CD8-positive, alpha-beta T cell (primary cell): ENCODE measurements at places on chromosomes 13 and 19.

- no peak for DNase-seq
Measured at GRCh38 chr19:27887946-27888345, 1325.0 kb downstream of the UQCRFS1 start.

- no peak for DNase-seq
Measured at GRCh38 chr19:46573679-46574498, 27.2 kb upstream of the CALM3 start.

DNA sequence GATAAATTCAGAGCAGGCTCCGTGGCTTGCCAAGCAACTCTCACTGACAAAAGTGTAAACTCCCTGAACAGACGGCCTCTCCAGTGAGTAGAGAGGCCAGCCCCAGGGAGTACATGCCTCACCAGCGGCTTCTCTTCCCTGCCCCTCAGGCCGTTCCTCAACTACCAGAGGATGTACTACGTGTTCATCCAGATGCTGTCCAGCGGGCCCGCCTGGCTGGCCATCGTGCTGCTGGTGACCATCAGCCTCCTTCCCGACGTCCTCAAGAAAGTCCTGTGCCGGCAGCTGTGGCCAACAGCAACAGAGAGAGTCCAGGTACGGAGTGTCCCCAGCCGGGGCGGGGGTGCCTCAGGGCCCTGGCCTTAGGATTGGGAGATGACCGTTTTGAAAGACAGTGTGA is 93.4 kb upstream of the MCF2L start:
- DNase-seq = no peak

DNA sequence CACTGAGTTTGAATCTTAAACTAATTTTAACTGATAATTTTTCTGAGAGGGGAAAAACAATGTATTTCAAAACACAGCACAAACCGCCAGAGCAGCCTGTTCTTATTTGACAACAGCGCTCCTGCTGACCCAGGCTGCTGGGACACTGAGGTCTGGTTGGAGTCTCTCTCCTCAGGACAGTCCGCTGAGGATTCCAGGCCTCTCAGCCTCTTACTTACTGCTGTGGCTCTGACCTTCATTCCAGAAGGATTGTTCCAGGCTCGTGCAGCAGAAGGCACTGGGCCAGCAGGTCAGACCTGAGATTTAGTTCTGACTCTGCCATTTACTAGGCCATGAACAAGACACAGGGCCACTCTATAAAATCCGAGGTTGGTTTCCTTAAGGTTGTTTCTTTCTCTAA is 393.6 kb downstream of the TDRD3 start:
- DNase-seq = no peak

DNA sequence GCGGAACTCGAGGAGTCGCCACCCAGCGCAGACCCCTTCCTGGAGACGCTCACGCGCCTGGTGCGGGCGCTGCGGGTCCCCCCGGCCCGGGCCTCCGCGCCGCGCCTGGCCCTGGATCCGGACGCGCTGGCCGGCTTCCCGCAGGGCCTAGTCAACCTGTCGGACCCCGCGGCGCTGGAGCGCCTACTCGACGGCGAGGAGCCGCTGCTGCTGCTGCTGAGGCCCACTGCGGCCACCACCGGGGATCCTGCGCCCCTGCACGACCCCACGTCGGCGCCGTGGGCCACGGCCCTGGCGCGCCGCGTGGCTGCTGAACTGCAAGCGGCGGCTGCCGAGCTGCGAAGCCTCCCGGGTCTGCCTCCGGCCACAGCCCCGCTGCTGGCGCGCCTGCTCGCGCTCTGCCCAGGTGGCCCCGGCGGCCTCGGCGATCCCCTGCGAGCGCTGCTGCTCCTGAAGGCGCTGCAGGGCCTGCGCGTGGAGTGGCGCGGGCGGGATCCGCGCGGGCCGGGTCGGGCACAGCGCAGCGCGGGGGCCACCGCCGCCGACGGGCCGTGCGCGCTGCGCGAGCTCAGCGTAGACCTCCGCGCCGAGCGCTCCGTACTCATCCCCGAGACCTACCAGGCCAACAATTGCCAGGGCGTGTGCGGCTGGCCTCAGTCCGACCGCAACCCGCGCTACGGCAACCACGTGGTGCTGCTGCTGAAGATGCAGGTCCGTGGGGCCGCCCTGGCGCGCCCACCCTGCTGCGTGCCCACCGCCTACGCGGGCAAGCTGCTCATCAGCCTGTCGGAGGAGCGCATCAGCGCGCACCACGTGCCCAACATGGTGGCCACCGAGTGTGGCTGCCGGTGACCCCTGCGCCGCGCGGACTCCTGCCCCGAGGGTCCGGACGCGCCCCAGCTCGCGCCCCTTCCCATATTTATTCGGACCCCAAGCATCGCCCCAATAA is 2.3 kb downstream of the AMH start:
- peak; percentile 54 for DNase-seq

- DNase-seq = no peak
Measured at GRCh38 chr19:40413291-40413845, at the start of gene PRX. TSS of gene PRX (minus strand) at chr19:40413378. CDS start at chr19:40407932, 5,446 bp downstream.

DNA sequence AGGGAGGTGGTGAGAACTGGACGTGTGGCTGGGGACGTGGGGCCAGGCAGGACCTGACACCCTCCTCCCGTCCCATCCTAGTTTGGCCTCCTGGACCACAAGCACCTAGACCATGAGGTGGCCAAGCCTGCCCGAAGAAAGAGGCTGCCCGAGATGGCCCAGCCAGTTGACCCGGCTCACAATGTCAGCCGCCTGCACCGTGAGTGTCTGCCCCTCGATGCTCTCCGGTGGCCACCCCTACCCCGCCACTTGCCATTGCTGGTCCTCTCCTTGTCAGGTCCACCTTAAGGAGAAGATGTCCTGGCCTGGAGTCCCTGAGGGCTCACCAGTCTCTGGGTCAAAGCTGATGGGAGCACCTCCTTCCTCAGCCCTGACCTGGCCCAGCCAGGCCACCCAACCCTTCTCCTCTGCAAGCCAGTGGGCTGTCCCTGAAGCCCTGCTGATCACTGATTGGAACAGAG is 2.2 kb downstream of the ANGPTL4 start:
- no peak for DNase-seq

- DNase-seq = no peak
Measured at GRCh38 chr13:100984085-100984705, 309.6 kb upstream of the TMTC4 start.

DNA sequence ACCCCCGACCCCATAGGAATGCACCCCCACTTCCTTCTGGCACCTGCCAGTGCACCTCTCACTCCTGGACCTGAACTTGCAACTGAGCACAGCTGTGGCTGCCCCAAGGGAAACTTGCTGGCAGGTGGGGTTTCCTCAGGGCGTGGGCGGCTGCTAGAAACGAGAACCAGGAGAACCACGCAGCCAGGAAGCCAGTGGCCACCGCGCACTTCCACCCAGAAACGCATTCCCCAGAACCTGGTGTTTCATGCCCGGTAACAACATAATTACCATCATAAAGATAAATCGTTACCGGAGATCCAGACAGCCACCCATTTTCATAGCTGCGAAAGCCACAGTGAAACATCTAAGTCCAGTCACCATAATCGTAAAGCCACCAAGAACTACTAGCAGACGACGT is 75.2 kb upstream of the C13orf46 start:
- DNase-seq = peak; percentile 70

DNA sequence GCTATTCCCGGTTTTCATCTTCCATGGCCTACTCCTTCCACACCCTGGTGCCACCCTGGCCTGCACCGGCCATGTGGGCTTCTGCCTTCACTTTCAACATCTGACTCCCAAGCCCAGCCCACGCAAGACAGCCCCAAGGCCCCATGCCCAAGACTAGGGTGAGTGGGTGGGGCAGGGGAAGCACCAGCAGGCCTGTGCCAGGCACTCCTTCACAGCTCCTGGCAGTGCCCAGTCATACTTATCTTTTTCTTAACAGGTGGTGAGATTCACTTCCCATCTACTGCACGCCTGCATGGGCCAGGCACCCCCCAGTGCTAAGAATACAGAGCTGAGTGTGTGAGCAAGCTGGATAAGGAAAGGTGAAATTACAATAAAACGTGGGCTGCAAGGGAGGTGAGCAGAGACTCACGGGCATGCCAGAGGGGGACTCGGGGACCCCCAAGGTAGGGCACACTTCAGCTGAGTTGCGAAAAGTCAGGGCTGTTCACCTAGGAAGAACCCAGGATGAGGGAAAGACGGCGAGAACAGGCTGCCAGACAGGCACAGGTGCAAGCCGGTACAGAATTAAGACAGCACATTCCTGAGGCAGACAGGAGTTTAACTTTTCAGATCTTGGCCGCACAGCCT is 55.7 kb downstream of the COL4A1 start:
- DNase-seq = no peak

- peak; percentile 95 for DNase-seq
Measured at GRCh38 chr13:24618011-24618955, 61.9 kb upstream of the ATP12A start.

DNA sequence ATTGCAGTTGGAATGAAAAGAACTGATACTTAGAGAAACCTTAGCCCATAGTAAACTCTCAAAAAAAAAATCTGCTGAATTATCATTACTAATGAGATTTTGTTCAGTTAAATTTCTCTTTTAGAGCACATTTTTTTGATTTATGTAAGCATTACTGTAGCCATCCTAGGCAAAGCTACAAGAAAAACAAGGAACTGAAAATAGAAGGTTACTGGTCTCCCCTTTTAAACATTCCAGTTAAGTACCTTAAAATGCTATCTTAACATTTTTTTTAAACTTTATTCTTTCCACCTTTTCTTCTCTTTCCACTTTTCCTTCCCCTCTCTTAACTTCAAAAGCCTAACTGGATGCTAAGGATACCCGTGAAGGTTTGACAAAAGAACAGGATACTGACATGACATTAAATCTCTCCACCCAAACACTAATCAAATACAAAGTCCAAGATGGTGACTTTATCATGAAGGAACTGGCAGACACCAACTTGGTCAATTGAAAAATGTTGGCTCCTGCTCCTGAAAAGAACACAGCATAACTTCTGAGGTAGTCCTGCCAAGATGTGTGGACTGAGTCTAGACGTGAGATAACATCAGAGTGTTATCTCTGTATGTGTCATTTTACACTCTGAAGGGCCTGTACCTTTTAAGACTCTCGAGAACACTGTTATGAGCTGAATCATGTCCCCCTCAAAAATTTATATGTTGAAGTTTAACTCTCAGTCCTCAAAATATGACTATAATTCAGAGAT is 29.5 kb upstream of the SACS start:
- no peak for DNase-seq

DNA sequence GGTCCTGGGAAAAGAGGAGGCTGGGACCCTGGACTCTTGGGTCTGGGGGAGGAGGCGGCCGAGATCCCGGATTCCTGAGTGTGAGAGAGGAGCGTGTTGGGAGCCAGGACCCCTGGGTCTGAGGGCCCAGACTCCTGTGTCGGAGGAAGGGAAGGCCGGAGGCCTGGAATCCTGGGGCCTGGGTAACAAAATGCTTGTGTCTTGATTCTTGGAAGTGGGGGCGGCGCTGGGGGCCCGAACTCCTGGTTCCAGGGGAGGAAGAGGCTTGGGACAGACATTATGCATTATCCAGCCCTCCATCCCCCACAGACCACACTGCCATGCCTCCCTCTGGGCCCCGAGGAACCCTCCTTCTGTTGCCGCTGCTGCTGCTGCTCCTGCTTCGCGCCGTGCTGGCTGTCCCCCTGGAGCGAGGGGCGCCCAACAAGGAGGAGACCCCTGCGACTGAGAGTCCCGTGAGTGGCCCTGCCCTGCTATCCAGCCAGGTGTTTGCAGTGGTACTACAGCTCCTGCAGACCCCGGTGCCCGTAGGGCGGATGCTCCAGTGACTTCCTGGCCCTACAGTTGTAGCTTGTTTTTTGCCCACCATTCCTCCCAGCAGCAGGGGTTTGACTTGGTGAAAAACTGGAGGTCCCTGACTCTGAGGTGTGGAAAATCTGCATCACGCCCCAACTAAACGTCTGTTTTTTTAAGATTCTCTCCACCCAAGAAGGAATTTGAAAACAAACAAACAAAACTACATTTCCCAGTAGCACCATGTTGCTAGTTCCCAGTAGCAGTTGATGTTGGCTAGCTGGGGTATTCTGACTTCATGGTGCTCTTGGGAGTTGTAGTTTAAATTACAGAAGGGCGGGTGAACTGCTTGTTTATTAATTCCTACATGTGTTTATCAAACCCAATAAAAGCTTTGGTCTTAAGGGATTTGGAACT is 630 bp downstream of the NUCB1 start:
- DNase-seq = peak; percentile 17

GRCh38 chr13:34352958-34353357 is 535.0 kb downstream of the RFC3 start:
- DNase-seq = no peak

- no peak for DNase-seq
Measured at GRCh38 chr13:98446234-98446621, 130.7 kb downstream of the STK24 start.

- DNase-seq = no peak
Measured at GRCh38 chr19:29084266-29084665, 128.7 kb downstream of the UQCRFS1 start.

GRCh38 chr19:46697204-46697960 is 19.5 kb downstream of the PRKD2 start:
- peak; percentile 26 for DNase-seq

DNA sequence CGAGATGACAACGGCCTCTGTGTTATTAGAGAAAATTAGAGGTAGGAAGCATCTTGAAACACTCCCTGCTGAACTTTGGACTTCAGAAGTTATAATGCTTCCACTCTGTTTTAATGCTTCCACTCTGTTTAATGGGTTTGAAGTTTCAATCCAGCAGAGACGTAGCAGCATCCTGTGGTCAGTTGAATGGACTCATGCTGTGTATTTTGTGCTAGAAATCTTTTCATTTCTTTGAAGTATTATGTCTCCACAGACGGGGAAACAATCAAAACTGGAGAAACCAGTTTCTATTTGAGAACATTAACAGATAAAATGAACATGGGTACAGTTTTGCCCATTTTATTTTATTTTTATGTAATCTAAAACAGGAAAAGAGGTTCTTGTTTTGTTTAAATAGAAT is 1736.2 kb downstream of the SLITRK5 start:
- DNase-seq = no peak

DNA sequence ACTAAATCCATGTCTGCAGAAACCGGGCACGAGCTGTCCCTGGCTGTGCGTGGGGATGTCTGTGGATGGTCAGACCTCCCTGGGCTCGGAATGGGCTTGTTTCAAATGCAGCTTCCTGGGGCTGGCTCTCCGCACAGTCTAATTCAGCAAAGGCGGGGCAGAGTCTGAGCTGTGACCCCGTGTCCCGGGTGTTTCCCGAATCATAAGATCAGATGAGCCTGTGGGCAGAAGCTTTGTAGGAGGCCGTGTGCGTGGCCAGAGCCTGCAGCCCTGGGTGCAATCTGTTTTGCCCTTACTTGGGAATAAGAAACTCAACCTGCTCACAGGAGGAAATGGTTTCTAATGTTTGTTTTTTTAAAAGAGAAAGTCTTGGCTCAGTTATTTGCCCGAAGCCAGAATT is 13.9 kb upstream of the GNA11 start:
- no peak for DNase-seq

DNA sequence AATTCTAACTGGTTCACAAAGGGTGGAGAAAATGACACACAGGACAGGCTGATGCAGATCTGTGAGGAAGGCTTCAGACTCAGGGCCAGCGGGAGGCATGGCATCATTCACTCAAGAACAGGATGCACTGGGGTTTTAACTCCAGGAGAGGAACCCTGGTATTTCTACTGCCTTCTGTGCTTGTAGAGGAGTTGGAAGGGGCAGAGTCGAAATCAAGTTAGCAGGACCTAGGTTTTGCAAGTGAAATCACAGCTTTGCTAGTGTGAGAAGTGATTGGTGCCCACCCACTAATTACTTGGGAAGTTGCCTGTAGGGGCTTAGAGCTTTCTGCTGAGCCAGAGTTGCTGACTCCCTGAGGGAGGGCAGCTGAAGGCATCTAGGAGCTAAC is 92.7 kb downstream of the AKAP11 start:
- DNase-seq = no peak

GRCh38 chr19:38691938-38692457 is 44.5 kb downstream of the ACTN4 start:
- no peak for DNase-seq

- DNase-seq = no peak
Measured at GRCh38 chr13:77919921-77920294, 1.3 kb upstream of the EDNRB start.
